ENCODE measurements at places on chromosomes 3 and 15. TPM values are rescaled to one million over a fixed set of nuclear protein-coding genes. Genes with fewer than 3 reads are reported as not detected.

DNA sequence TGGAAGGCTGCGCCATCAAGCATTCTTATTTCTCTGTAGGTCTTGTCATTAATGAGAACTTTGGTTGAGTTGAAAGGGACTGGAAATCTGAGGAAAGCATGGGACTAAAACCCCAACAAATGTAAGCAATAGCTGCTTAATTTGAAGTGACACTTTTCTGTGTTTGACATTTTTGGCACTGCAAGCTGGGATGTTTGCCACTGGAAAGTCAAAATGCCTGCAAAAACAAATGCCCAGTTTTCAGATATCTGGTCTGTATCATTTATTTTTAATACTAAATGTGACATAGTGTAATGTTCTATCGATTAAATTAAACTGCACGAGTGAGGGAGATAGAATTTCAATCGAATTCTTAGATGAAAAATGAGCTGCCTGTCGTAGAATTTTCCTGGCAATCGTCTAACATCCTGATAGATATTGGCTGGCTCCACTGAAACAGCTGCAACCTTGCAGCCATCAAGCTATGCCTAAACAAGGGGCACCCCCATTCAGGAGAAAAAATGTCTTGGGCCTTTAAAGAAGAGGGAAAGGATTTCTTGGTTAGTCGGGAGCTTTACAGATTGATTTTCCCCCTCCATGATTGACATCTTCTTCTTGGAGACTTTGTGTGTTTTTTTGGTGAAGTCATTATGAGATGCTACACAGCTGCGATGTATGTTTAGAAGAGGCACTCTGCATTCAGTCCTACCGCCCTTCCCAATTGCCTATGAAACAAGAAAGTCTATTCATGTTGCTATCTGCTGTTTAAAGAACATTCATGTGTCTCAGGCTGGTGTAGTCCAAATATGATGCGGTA lies 316.7 kb upstream of the TBL1XR1 start:
- DNase-seq = no peak

DNA sequence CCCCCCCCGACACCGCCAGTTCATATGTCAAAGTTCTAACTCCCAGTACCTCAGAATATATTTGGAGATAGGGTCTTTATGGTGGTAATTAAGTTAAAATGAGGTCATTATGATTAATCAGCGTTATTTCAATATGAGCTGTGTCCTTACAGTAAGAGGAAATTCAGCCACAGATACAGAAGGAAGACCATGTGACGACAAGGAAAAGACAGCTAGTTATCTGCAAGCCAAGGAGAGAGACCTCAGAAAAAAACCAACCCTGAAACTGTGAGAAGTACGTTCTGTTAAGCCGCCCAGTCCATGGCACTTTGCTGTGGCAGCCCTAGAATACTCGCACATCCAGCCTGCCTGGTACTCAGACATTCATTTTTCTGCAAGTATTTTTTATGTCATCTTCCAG lies 62.3 kb upstream of the ARL8B start:
- no peak for DNase-seq

- no peak for DNase-seq
These were observed 419.2 kb downstream of the MECOM start for GRCh38 chr3:169244119-169244864.

Gene REC114
- not detected for total RNA-seq

DNA sequence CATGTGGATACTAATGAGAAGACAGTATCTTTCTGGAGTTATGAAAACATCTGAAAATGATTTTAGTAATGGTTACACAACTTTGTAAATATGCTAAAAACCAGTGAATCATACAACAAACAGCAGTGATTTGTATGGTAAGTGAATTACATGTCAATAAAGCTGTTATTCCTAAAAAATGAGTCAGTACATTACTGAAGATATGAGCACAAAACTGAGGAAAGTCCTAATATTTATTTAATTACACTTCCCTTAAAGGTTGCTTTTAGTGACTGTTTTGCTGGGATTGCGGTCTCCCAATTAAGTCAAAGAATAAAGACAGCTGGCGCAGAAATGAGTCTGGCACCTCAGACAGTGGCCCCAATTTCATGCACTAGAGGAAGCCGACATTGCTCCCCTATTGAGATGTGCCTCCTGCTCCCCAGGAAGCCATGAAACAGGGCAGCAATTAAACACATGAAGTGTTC lies 50.9 kb upstream of the FSIP1 start:
- DNase-seq = no peak
